ENCODE measurements at places on chromosomes 13 and 19. TPM values are rescaled to one million over a fixed set of nuclear protein-coding genes. Genes with fewer than 3 reads are reported as not detected.

- DNase-seq, result peak; percentile 71
Observed at GRCh38 chr19:17405250-17406045, at the start of gene BST2. Gene BST2 (minus strand): TSS chr19:17405630. CDS start chr19:17405575, 55 bp downstream.

Gene VSTM1
- total RNA-seq, result not detected

Gene GMIP
- total RNA-seq, result 18.1 TPM

DNA sequence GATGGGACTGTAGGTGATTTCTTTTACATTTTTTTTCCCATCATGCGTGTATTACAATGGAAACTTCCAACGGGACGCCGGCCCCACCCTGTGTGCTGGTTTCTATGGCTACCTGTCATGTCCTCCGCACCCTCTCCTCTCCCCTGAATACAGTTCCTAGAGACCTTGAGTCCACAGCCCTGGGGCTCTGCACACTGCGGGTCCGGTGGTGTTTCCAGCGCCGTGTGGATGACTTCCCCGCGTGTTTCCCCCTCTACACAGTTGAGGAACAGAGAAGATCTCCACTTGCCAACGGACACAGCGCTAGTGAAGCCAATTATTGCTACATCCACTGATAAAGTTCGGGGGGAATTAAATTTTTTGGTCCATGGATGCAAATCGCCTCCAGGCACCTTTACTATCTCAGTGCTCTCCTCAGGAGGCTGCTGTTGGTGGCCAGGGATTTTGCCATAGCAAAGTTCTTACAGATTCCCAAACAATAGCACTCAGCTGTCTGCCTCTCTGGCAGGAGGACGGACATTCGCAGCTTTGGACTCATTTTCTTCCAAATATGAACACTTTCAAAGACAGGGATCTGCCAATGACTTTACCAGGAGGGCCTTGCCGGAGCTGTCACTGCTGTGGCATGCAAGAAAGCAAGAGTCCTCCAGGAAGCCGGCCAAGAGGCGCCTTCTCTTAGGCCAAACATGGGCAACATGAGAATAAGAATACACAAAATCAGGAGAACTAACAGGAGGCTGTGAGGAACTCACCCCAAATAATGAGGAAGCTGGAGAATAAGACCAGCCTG, 39.3 kb upstream of the GAS6 start:
- DNase-seq, result no peak

Gene FARP1
- total RNA-seq, result 53.6 TPM

DNA sequence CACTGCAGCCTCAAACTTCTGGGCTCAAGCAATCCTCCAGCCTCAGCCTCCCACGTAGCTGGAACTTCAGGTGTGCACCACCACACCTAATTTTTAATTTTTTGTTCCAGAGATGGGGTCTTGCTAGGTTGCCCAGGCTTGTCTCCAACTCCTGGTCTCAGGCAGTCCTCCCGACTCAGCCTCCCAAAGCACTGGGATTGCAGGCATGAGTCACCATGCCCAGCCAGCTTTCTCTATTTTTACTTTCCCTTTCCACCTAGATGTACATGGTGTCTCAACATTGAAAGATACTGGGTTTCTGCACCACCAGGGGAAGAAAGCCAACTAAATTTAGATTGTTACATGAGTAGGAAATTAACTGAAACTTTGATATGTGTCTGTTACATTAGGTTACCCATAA, 13.8 kb upstream of the ZNF846 start:
- no peak for DNase-seq

DNA sequence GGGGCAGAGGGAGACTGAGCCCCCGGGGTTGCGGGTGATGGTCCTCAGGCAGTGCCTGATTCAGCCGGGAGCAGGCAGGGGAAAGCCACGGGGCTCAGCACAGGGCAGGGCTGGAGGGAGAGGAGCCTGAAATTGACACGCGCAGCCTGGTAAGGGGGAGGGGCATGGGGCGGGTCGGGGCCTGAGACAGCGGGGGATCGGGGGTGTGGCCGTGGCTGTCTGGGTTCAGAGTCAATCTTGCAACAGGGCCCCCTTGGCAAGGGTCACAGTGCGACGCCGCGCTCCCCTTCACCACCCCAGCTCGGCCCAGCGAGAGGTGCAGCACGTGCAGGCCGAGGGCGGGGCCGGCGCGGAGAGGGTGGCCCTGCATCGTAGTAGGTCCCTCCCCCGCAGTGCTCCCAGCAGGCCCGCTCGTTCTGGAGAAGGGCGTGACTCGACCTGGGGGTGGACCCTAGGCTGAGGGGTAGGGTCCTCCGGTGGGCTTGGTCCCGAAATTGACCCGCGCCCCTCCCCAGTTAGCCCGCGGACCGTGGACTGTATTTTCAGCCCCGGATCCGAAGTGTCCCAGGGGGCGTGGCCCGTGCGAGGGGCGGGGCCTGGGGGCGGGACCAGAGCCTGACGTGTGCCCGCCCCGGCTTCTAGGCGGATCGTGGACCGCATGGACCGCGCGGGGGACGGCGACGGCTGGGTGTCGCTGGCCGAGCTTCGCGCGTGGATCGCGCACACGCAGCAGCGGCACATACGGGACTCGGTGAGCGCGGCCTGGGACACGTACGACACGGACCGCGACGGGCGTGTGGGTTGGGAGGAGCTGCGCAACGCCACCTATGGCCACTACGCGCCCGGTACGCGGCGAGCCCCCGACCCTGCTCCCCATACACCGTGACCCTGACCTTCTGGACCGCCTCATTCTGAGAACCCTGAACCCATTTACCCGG, 6.0 kb downstream of the RCN3 start:
- peak; percentile 78 for DNase-seq

Gene SMIM44
- 1.1 TPM for total RNA-seq

All from mucosa of descending colon (tissue), 3 donors.